Activated CD8-positive, alpha-beta T cell treated with anti-CD3 and anti-CD28 coated beads for 36 hours (primary cell): ENCODE measurements at places on chromosomes 6 and 20. TPM values are rescaled to one million over a fixed set of nuclear protein-coding genes. Genes with fewer than 3 reads are reported as not detected.

GRCh38 chr6:124671324-124671723 lies 290.9 kb upstream of the RNF217 start:
- DNase-seq = no peak

DNA sequence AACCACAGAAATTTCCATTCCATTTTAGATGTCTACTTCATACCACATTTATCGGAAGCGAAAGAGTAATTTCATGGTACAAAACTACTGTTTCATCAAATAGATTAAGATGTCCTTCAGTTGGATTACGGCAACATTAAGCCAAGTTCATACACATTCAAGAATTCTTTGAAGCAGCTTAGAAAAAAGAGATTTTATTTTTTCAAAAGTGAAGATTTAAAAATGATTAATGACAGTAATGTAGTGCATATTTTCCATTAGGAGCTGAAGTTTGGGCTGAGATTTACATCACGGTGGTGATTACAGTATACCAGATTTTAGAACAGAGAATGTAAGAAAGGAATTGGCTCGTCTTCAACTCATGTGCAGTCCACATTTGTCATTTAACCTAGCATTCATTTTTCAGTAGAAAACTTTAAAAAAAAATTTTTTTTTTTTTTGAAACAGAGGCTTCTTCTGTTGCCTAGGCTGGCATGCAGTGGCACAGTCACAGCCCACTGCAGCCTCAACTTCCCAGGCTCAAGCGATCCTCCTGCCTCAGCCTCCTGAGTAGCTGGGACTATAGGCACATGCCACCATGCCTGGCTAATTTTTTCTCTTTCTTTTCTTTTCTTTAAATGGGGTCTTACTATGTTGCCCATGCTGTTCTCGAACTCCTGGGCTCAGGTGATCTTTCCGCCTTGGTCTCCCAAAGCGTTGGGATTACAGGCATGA lies 1.9 kb downstream of the SYNJ2 start:
- no peak for DNase-seq

ADGB gene
- not detected for total RNA-seq

GRCh38 chr6:119333063-119333609 lies 16.4 kb downstream of the MAN1A1 start:
- no peak for DNase-seq

DNA sequence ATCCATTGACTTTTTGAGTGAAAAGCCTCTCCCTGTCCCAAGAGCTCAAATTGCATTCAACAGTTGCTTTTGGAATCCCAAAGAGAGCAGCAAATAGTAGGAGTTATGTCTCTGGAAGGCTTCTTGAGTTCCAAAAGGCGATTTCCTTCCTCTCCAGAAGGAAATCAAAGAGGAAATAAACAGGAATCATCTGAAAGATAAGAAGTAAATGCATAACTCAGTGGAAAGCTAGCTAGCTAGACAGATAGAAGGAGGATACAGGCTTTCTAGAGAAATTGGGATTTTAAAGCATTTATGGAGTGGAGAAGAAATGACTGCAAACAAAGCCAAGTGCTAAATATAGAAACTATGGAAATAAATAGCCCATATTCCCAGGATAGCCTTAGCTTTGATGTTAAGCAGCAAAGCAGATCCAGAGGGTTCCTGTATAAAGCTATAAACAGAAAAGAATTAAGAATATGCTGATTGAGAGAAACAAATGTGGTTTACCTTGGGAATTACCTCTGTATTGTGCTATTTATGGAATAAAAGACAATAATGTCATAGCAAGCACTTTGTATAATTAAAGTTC lies 214.7 kb downstream of the PLCB1 start:
- DNase-seq = no peak

POPDC3 gene
- not detected for total RNA-seq

GRCh38 chr20:16661756-16662155 lies 68.1 kb upstream of the SNRPB2 start:
- DNase-seq = no peak

GRCh38 chr6:30360139-30360538 lies 15.2 kb downstream of the RPP21 start:
- no peak for DNase-seq

ASIP gene
- not detected for total RNA-seq

DNA sequence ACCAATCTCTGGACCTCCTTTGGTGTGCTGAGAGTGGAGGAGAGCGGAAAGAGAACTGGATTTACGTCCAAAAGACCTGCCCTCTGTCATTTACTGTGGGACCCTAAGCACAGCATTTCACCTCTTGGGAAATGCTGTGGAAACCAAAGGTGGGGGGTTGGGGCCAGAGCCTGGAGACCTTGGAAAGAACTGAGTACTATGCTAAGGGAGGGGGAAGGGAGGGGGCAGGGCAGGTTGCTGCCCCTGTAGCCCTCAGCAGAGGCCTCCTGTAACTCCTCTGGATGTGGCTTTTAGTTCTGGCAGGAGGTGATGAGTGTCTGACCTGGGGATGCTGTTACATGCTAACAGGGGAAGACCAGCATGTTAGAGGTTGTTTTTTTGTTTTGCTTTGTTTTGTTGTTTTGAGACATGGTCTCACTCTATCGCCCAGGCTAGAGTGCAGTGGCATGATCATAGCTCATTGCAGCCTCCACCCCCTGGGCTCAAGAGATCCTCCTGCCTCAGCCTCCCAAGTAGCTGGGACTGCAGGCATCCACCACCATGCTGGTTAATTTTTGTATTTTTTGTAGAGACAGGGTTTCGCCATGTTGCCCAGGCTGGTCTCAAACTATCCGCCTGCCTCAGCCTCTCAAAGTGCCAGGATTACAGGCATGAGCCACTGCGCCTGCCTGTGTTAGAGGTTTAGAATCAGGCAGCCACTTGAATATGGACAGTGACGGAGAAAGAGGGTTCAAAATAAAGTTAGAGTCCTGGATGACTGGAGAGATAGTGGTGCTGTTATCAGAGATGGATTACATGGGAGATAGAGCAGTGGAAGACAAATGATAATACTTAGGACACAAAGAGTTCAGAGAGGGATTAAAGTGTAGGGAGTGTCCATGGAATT lies 18.4 kb upstream of the PARD6B start:
- DNase-seq = no peak

MEP1A gene
- total RNA-seq = not detected

SSTR4 gene
- not detected for total RNA-seq

DNA sequence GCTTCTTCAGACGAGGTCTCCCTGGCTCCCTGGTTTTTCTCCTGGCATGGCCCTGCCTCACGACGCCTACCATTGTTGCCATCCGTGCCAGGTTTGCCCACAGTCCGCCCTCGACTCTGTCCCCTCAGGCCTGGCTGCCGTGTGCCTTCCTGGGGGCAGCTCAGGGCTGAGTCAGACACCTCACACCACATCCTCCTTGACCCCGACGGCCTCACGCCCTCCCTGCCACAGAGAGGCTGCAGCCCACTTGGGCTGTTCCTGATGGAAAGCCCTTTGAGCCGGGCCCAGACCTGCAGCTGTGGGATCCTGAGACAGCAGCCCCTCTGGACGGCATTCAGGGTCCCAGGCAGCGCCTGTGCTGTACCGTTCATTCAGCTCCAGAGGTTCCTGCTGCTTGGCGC lies 108.3 kb downstream of the PSMB1 start:
- DNase-seq = no peak

DNA sequence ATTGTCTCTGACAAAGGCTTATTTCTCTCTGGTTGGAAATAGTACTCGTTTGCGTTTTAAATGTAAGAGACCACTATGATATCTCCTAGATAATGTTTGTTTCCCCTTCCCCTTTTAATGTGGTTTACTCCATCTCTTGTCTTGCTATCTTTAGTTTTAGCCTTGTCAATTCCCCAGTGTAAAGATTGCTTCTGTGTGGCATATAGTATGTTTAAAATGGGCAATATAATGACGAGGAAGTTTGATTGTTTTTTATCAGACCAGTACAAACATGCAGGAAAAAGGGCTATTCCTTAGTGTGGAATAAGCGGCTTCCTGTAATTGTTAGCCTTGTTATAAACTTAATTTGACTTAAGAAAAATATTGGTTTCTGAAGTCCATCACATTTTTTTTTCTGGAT lies 3.1 kb downstream of the QKI start:
- DNase-seq = no peak

MYL9 gene
- not detected for total RNA-seq

DNA sequence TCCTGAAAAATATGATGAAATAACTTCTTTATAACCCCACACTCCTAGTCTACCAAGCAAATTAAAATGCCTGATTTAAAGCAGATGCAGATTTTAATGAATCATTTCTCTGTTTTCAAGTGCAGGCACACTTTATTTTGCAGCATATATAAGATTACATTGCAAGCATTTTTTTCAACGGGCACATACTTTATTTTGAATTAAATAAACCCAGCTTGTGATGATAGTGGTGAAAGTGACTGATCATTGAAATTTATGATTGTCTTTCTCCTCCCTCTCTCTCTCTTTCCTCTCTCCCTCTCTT lies 12.2 kb upstream of the MOXD1 start:
- no peak for DNase-seq

GRCh38 chr6:92942549-92942948 lies 476.8 kb downstream of the EPHA7 start:
- DNase-seq = no peak

- no peak for DNase-seq
These were observed 862 bp downstream of the UCKL1 start for GRCh38 chr20:63955281-63955826.

DNA sequence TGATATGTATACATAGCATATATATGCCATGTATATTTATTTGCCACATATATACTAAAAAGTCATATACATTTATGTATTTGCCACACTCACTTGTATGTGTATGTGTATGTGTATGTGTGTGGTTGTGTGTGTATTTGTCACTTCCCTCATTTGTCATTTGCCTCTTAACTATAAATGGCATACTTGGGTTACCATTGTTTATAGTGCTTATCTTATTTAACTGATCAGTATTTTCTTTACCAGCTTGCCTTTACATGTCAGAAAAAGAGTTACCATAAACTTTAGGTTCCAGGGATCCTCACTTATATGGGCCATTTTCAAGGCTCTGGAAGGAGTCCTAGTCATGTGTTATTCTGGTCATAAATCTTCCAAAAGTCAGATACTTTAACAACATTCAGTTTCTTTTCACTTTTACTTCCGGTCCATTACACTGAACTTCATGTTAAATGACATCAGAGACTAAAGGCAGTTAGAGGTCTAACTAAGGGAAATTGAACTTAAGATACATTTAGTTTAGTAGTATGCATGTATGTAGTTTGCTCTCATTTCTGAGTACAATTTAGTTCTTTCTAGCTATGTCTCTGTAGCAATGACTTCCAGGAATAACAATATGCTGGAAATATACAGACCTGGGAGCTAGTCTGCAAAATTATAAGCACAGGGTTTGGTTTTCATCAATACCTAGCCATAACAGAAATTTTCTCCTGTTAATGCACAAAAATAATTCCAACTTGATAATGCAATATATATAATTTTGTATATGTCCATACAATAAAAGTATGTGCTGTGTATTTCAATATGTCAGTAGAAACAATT lies 33.7 kb upstream of the HIVEP1 start:
- DNase-seq = no peak

CAGE1 gene
- total RNA-seq = 0.11 TPM

DNA sequence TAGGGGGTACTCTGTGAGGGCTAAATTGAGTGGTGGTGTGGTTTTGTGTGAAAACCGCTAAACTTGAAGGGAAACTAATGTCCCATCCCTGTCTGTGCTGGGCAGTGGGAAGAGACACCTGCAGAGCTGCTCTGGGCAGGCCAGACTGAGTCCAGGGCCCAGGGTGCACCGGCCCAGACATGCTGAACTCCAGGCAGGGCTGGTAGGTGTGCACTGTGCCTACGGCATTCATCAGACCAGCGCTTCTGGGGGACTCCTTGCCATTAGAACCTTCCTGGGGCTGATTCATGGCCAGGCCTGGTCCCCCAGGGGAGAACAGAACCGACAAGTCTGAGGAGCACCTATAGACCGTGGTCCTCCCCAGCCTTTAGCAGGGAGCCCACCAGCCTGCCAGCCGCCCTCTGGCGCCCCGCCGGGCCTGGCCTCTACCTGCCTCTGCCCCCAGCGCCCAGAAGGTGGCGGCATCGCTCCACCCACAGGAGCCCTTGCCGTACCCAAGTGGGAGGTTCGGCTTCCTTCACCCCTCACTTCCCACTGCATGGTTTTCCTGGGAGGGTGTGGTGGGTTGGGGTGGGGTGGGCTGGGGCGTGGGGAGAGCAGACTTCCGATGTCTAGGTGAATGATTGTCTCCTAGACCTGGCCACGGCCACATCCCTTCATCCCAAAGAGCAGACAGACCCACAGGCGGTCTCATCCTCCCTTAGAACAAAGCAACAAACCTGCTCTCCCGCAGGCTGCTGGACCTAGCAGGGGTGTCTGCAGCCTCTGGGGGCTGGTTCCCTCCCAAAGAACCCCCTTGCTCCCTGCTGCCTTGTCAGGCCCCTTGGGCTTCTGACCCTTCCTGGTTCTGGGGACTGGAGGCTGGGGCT lies 15.5 kb downstream of the CCDC167 start:
- DNase-seq = peak; percentile 79

DNA sequence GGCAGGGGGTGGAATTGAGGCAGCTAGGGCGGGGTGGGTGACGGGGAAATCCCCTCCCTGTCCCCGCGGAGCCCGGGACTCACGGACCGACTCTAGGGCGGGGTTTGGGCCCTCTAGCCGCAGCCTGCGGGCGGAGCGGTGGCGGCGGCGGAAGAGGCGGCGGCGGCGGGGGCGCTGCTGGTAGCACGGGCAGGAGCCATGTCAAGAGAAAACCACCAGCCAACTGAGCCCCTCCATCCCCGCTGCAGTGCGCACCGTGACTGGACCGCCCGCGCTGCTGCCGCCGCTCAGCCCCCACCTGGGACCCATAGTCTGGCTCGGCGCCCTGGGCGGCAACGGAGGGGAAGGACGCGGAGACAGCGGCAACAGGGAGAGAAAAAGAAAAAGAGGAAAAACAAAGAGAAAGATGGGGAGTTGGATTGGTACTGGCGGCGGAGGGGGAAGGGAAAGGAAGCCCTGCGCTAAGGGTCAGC lies 1.2 kb upstream of the C6orf62 start:
- peak; percentile 76 for DNase-seq

VSTM2L gene
- not detected for total RNA-seq

DNA sequence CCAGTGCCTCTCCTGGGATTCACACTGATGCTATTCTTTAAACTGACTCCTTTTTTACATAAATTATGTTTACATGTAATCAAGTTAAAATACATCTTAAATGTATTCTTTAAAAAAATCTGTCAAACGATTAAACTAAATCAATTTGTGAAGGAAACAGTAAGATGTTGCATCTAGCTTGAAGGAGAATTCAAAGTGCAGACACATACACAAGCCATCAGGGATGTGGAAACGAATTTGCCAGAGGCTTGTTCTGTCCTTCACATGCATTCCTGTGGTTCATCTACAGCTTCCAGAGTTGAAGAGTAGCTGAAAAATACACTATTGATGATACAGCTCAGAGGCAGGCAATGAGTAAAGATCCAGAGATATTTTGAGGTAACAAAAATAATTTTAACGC lies 7.3 kb upstream of the BPIFB3 start:
- no peak for DNase-seq

GRCh38 chr20:52852714-52853113 lies 119.4 kb upstream of the TSHZ2 start:
- no peak for DNase-seq

- DNase-seq = no peak
These were observed 222.0 kb downstream of the ATXN1 start for GRCh38 chr6:16539086-16539931.

GRCh38 chr20:59586613-59587012 lies 17.7 kb upstream of the PHACTR3 start:
- no peak for DNase-seq
